ENCODE measurements at places on chromosomes 16 and 17.
A peak's percentile ranks its signal among the peaks of the same experiment; 100 is the strongest.

- no peak for DNase-seq
Measured at GRCh38 chr17:51668155-51668962, 408.0 kb downstream of the UTP18 start.

DNA sequence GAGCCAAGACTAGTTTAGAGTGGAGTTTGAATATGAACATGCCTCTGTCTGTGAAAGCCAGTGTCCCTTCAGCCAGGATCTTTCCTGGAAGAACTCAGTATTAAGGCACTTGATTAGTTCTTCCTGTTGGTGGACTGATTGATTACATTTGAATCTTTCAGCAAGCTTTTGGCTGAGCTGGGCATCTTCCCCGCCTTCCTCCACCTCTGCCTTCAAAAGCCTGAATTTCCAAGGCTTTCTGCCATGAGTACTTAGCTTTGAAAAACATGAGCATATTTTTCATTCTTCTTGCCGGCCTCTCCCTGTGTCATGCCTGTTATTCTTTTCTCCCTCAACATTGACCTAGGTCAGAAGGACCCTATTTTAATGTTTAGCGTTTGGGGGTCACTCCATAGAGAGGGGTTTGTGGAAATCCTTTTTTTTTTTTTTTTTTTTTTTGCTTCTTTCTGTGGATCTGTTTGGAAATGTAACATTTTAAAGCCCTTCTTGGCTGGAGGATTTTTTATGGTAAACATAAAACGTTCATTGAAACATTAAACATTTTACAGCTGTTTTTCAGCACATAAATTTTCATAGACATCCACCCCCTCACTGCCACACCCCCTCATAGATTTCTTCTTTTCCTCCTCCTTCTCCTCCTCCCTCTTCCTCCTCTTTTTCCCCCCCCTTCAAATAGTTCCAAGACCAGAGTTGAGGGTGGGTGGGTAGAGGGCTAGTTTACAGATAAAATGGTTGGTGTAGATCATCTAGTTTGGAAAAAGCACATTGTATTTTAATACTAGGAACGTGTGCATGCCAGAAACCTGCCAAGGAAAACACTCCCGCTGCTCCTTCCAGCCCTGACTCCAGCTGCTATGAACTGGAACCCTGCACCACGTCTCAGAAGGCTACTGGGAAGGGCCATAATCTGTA is 645.9 kb downstream of the WWOX start:
- DNase-seq: no peak

- DNase-seq: no peak
Measured at GRCh38 chr16:57859331-57859730, 57.0 kb upstream of the KIFC3 start.

DNA sequence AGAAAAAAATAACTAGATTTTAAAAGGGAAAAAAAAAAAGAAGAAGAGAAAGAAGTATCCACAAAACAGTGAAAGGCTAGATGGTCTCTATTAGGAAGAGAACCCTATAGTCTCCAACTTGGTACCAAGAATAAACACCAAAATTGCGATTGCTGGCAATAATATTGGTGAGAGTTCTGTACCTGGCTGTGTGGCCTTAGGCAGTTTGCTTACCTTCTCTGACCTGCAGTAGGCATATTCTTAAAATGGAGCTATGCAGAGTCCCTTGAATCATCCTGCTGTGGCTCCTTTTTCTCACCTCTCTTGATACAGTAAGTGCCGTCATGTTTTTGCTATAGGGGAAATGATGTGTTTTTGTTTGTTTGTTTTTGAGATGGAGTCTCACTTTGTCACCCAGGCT is 35.1 kb downstream of the BRCA1 start:
- no peak for DNase-seq

GRCh38 chr17:70810609-70811008 is 641.3 kb downstream of the KCNJ2 start:
- DNase-seq: no peak

DNA sequence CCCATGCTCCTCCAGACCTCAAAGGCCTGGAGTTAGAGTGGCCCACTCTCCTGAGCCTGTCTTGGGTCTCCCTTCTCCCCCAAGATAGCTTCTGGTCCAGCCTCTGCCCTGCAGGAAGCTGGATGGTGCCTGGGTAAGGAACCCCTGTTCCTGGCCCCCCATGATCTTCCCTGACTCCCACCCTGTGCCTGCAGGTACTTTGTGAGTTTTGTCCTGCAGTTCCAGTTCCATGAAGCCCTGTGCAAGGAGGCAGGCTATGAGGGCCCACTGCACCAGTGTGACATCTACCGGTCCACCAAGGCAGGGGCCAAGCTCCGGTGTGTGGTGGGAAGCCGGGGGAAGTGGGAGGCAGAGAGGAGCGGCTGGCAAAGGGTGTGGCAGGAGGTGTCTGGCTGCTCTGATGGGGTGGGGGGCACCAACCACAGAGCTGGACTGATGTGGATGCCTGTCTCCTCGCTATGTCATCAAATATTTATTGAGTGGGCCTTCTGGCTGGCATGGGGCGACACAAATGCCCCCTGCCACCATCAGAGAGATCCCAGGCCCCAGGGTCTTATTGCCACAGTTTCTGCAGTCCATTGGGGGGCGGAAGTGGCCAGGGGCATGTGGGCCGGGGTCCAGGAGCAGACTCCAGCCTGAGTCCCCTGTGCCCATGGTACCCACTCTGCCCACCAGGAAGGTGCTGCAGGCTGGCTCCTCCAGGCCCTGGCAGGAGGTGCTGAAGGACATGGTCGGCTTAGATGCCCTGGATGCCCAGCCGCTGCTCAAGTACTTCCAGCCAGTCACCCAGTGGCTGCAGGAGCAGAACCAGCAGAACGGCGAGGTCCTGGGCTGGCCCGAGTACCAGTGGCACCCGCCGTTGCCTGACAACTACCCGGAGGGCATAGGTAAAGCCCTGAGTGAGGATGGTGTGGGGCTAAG is 7.1 kb downstream of the ACE start:
- DNase-seq: no peak

- DNase-seq: no peak
Measured at GRCh38 chr16:51755039-51755501, 604.0 kb upstream of the SALL1 start.

- DNase-seq: no peak
Measured at GRCh38 chr16:79113826-79114225, 486.7 kb downstream of the MAF start.

DNA sequence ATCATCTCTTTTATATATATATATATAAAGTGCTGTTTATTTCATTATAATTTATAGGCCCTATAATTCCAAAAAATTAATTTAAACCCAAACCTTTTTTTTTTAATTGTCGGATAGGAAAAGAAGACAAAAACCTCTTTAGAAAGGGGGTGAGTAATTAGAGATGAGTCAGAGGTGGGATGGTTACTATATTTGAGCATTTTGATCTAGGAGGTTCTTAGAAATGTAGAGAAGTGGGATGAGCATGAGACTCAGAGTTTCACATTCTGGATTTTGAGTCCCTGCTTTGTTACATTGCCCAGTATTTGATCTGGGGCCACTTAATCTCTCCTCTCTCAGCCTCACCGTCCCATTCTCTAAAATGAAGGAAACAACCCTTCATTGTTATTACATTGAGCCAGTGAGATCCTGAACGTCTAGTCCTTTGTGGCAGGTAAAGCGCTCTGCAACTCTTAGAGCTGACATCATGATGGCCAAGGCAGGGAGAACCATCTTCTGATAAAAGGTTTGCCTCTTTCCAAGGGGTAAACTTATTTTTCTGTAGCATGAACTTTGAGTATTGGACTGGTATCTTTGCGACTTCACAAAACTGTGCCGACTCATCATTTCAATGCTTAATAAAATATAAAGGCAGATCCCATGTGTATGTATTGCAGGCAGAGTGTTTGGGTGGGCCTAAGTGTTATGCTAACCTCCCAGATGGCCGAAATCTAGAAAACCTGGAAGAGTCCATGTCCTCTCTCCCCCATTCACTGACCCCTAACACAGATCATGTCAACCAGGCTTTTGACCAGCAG is 21.3 kb downstream of the HS3ST3B1 start:
- no peak for DNase-seq

DNA sequence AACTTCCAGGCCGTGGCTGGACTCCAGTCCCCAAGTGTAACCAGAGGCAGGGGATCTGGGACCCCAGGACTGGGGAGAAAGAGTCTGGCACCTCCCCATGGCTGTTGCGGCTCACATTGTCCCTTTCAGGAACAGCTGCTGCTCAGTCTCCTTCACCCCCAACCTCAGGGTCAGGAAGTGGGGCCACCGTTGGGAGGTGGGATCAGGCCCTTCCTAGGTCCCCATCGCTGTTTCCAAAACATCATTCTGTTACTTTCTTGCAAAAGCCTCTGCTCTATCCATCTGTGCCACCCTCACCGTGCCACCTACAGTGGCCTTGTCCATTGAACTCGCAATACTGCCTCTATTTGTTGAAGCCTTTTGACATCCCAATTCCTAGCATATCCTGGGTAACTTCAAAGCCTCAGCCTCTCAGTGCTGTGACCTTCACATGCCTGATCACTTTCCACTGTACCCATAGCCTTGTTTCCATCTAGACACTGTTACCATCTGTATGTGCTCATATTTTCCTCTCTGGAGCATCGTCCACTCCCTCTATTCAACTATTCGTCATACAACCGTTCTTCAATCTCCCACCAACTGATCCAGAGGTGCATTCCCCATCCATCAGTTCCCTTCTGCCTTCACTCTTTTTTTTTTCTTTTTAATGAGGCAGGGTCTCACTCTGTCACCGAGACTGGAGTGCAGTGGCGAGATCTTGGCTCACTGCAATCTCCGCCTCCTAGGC is 15.0 kb upstream of the SRCIN1 start:
- no peak for DNase-seq

- DNase-seq: no peak
Measured at GRCh38 chr16:75093598-75094540, 22.7 kb downstream of the LDHD start.

- peak; percentile 91 for DNase-seq
Measured at GRCh38 chr16:8868416-8869211, at the start of gene CARHSP1. CARHSP1 (minus strand) TSS chr16:8869006; CDS start chr16:8859328, 9,678 bp downstream.

GRCh38 chr17:68981288-68981687 is 26.1 kb upstream of the ABCA8 start:
- no peak for DNase-seq

DNA sequence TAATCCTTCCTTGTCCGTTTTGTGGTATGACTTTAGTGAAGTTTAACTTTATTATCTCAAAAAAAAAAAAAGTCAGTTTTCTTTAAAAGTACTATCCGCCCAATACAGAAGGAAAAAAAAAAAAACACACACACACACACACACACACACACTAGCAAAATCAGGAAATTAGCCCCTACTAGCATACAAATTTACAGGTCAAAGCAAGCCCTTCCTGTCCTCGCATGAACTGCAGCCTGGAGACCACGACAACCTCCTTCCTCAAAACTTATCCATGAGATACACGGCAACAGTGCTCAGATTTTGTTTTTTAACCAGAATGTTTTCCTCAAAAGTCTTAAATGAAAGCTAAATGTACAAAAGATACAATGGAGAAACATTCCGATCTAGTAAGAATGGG is 16.2 kb downstream of the NCOR1 start:
- DNase-seq: no peak

- no peak for DNase-seq
Measured at GRCh38 chr17:62800585-62800984, 7.5 kb downstream of the MARCHF10 start.

GRCh38 chr16:47715442-47716083 is 254.4 kb downstream of the PHKB start:
- DNase-seq: no peak

DNA sequence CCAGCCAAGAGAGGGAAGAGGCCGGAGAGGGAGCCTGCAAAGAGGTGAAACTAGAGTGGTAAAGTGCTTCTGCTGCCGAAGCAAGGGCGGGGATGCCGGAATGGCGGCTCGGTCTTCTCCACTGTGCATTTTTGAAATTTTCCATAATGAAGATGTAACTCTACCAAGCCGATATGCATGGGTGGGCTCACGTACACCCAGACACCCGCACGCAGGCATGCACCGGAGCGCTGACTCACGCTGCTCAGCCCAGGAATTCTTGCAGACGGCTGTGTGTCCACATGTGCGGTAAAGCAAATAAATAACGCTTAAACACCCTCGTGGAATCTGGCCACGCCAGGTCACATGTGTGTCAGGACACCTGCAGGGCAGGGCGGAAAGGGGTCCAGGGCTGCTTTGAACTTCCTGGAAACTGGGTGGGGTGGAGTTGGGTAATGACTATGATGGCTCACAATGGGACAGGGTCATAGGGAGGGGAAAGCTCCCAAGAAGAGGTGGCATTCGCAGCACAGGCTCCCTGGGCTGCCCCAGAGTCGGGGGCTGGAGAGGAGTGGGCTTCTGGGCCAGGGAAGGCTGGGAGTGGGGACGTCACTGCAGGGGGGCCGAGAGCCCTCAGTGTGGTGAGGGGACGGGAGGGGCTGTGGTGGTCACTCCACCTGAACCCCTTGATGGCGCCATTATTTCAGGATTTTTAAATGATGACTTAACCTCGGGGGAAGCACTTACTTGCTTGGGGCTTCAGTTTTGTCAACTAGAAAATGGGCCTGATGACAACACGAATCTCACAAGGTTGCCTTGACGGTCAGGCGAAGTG is 265.5 kb downstream of the PARN start:
- no peak for DNase-seq

DNA sequence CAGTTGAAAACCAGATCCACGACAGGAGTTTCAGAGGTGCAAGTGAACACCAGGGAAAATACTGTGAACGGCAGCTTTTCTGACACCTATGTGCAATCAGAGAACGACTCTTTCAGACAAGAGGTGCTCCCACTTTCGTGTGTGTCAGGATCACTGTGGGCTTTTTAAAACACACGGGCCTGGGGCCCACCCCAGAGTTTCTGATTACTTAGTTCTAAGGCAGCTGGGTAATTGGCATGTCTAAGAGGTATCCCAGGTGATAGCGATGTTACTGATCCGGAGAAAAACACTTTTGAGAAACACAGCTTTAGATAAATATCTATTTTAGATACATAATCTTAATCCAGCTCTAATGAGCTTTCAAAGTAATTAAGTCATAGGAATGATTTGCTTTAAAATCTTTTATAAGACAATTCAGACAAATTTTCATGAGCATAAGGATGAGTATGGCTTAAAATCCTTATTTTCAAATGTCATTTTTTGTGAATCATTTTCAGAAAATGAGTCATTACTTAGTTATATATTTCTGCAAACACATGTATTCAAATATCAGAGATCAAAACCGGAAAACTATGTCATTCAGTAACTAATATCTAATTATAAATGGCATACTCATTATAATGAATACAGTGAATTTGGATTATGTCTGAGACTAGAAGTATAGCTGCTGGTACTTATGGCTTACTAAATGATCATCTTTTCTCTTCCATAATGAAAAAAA is 217.9 kb upstream of the PSMD7 start:
- DNase-seq: no peak

DNA sequence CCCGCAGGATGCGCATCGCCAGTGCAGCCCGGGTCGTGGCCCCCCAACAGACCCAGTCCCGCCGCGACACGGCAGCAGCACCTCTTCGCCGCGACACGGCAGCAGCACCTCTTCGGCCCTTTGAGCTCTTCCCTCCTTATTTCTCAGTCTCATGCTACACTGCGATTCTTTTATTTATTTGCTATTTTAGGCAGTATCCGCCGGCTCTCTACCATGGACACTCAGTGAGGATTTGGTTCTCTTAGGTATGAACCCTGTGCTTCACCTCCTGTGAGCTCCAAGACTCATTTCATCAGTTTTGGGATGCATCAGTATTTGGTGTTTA is 8.3 kb upstream of the MAP2K3 start:
- DNase-seq: no peak

GRCh38 chr16:87017371-87018012 is 299.7 kb downstream of the C16orf95 start:
- no peak for DNase-seq

- no peak for DNase-seq
Measured at GRCh38 chr16:17205279-17206211, 265.2 kb downstream of the XYLT1 start.

- DNase-seq: no peak
Measured at GRCh38 chr16:65749506-65749905, 617.0 kb upstream of the CDH5 start.

Measured in CD4-positive, alpha-beta T cell treated with Interleukin-17A for 4 hours (primary cell).